IPS DF 6.9 (cell line): ENCODE measurements at places on chromosomes 7 and 10.
A peak's percentile ranks its signal among the peaks of the same experiment; 100 is the strongest.

DNA sequence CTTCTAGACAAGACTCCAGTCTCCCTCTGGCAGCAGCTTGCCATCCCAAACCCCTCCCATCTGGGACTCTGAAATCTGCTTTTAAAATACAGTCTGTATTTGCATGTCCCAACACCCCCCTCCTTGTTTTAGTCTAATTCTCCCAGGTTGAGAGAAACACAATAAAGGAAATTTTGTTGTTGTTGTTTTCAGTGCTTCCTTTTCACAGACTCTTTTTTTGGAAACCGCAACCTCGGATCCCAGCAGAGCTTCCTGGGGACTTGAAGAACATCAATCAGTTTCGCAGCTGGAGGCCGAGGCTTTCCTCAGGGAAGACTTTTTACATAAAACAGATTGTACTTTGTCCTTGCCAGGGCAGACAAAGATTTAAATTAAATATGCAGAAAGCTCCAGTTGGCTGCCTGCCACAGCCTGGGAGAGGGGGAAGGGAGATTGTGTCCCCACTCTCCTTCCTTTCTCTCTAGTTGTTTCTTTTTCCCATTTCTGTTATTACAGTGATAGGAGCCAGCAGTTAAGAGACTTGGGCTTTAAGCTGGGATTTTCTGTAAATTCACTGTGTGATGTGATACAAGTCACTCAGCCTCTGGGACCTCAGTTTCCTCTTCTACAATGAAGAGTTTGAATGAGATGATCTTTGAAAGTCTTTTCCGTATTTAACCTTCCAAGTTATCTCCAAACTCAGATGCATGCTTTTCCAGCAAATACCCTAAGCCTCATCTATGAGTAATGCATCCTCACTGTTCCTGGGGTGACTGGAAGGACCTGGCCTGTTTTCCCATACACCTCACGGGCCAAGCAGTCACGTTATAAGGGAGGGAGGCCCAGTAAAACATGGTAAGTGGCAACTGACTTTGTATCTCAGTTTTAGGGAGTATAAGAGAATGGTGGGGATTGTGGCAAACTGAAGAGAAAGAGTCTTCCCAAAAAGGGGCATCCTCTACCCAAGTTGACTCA lies 192.3 kb downstream of the REEP3 start:
- H3K27me3 ChIP-seq = no peaks in the 10 kb centered on the region
- H3K36me3 ChIP-seq = no peaks in the 10 kb centered on the region
- peaks cover 9% of the 10 kb centered on the region for H3K4me1 ChIP-seq
- peak overlapping the region; percentile 40 for H3K27ac ChIP-seq
- peak; percentile 99 for DNase-seq
- H3K4me3 ChIP-seq = no peak overlapping the region

GRCh38 chr7:135169141-135169963 lies 1.2 kb downstream of the CYREN start:
- peaks cover 24% of the 10 kb centered on the region for H3K36me3 ChIP-seq
- H3K27me3 ChIP-seq = no peaks in the 10 kb centered on the region
- no peak for DNase-seq
- H3K4me3 ChIP-seq = peak overlapping the region; percentile 74; the same call in 1 of the 2 replicates
- H3K4me1 ChIP-seq = no peaks in the 10 kb centered on the region
- no peak overlapping the region for H3K27ac ChIP-seq

- H3K36me3 ChIP-seq = no peaks in the 10 kb centered on the region
- H3K4me3 ChIP-seq = no peak overlapping the region
- no peak for DNase-seq
Observed at GRCh38 chr10:102776779-102777456, 33.2 kb downstream of the WBP1L start.

DNA sequence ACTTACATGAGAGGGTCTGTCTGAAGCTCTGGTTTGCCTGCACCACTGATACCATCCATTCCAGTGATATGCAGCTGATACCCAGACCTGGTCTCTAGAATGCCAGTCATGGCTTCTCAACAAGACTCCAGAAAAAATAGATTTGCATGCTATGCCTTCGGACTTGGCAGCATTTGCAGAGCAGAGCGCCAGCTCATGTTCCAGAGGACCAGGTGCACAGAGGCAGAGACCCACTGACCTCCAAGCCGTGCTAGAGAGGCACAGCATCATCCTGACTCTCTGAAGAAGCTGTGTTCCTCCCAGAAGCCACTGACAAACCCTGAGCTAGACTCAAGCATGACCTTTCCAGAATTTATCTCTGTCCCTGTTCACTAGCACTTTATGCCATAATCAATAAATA lies 6.9 kb upstream of the PRKAG2 start:
- H3K27ac ChIP-seq = no peak overlapping the region
- no peaks in the 10 kb centered on the region; the same call in 1 of the 2 replicates for H3K27me3 ChIP-seq
- H3K36me3 ChIP-seq = no peaks in the 10 kb centered on the region
- H3K4me1 ChIP-seq = peaks cover 2% of the 10 kb centered on the region; the same call in 1 of the 2 replicates

GRCh38 chr7:24920451-24921361 lies 59.3 kb downstream of the OSBPL3 start:
- DNase-seq = no peak
- H3K36me3 ChIP-seq = no peaks in the 10 kb centered on the region
- no peak overlapping the region for H3K4me3 ChIP-seq
- peaks cover 6% of the 10 kb centered on the region; the same call in 1 of the 2 replicates for H3K4me1 ChIP-seq
- no peak overlapping the region for H3K27ac ChIP-seq

- peak overlapping the region; percentile 79; the same call in 1 of the 2 replicates for H3K4me3 ChIP-seq
- H3K4me1 ChIP-seq = peaks cover 14% of the 10 kb centered on the region
- no peaks in the 10 kb centered on the region for H3K36me3 ChIP-seq
- peaks cover 5% of the 10 kb centered on the region; the same call in 1 of the 2 replicates for H3K27me3 ChIP-seq
Observed at GRCh38 chr10:124742413-124743190, 1.6 kb downstream of the FAM53B start.

DNA sequence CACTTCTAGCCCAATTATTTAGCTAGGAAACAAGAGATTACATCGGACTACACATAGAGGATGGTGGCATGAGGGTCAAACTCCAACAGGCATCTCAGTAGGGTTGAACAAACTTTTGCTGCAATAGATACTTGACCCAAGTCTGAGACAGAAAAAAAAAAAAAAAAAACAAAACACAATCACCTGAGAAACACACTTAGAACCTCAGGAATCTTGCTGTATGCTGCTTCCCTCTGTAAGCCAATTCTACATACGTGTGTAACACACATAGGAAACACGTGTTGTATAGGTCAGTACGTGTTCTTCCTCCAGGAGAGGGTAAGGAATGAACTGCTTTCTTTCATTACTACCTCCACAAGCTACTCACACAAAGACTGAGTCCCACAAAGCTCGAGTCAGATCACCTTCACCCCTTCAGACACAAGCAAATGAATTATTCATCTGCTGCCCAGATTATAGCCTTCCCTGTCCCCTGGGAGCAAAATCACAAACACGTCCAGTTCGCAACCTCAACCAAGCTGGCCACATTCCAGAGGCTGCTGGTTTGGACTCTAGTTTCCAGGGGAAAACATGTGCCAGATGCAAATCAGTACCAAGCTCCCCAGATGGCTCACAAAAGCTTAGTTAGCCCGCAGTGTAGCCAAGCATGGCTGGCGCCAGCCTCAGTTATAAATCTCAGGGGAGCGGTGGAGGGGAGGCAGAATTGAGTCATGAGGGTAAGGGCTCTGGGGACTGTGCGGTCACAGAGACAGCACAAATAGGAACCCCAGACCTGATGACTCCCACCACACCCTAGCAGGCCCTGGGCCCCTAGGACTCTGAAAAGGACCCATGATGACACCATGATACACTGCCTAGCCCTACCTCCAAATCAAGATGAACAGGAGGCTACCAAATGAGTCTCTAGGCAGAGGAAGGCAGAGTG lies 15.1 kb downstream of the PSAP start:
- H3K27ac ChIP-seq = no peak overlapping the region
- H3K4me1 ChIP-seq = peaks cover 8% of the 10 kb centered on the region
- no peaks in the 10 kb centered on the region for H3K27me3 ChIP-seq
- peaks cover 7% of the 10 kb centered on the region; the same call in 1 of the 2 replicates for H3K36me3 ChIP-seq

- no peaks in the 10 kb centered on the region for H3K36me3 ChIP-seq
- DNase-seq = no peak
- no peak overlapping the region for H3K27ac ChIP-seq
- H3K4me3 ChIP-seq = no peak overlapping the region
- H3K27me3 ChIP-seq = no peaks in the 10 kb centered on the region
Observed at GRCh38 chr7:38655833-38656774, 24.9 kb upstream of the AMPH start.

GRCh38 chr7:120079704-120080103 lies 193.3 kb upstream of the KCND2 start:
- H3K27me3 ChIP-seq = no peaks in the 10 kb centered on the region
- H3K4me1 ChIP-seq = no peaks in the 10 kb centered on the region
- H3K27ac ChIP-seq = no peak overlapping the region
- H3K36me3 ChIP-seq = no peaks in the 10 kb centered on the region
- DNase-seq = no peak
